Activated CD4-positive, alpha-beta T cell treated with anti-CD3 and anti-CD28 coated beads, Interleukin-2, amount 50 U/mL, for 1 hour (primary cell): ENCODE measurements at places on chromosomes 12 and 14.

GRCh38 chr14:50599700-50600444 lies 39.9 kb downstream of the ATL1 start:
- no peak for DNase-seq

DNA sequence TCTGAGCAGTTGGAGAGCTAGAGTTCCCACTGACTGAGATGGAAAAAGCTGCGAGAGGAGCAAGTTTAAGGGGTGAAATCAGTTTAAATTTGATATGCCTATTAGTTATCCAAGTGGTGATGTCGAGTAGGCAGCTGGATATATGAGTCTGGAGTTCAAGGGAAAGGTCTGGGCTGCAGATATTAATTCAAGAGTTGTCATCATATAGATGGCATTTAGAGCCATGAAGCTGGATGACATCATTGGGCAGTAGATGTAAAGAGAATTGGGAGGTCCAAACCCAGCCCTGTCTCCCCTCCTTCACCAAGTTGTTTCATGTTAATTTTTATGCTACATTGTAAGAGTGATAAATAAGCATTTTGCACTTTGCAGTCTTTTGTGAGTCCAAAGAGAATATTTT lies 898.1 kb downstream of the GALC start:
- DNase-seq, result no peak

- no peak for DNase-seq
Observed at GRCh38 chr12:23895792-23896218, 53.7 kb downstream of the SOX5 start.

DNA sequence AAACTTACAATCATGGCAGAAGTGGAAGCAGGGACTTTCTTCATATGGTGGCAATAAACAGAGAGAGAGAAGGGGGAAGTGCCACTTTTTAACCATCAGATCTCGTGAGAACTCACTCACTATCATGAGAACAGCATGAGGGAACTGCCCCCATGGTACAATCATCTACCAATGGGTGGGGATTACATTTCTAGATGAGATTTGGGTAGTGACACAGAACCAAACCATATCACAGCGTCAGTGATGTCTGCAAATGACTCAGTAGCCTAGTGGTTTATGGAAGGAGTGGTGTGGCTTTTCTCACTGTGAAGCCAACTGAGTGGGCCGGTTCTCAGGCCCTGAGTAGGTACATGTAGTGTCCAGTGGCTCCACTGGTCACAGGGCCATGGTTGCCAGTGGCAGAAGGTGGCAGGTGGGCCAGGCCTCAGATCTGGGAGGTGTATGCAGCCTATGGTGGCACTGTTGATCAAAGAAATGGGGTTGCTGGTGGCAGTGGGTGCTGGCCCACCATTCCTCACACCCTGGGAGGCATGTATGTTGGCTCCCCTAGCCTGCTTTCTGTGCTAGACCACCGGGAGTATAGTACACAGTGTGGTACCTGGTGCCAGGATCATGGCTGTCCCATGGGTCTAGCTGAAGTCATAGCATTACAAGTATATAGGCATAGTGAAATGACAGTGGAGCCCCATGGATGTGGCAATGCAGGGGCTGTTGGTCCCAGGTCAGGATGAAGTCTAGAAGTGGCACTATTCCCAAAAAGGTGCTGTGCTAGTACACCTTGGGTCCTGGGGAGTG lies 191.9 kb downstream of the NUBPL start:
- DNase-seq, result no peak

DNA sequence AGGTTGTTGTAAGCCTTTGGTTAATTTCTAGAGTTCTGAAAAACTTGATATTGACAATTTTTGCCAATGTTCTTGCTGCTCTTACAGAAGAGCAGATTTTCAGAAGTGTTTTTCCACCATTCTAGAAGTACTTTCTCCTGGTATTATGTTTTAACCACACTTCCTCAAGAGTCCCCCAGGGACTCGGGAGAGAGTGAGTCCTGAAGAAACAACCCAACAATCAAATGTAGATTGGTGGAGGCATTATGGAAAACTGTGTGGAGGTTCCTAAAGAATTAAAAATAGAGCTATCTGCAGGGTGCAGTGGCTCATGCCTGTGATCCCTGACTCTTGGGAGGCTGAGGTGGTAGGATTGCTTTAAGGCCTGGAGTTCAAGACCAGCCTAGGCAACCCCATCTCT lies 26.7 kb downstream of the OR10P1 start:
- no peak for DNase-seq
